Stimulated activated CD4-positive, alpha-beta T cell treated with anti-CD3 and anti-CD28 coated beads, Interleukin-15, amount 100 ng/mL, for 1 hour (primary cell): ENCODE measurements at places on chromosomes 7 and 10.

- DNase-seq, result no peak
These were observed 13.5 kb upstream of the STK17A start for GRCh38 chr7:43569424-43569823.

DNA sequence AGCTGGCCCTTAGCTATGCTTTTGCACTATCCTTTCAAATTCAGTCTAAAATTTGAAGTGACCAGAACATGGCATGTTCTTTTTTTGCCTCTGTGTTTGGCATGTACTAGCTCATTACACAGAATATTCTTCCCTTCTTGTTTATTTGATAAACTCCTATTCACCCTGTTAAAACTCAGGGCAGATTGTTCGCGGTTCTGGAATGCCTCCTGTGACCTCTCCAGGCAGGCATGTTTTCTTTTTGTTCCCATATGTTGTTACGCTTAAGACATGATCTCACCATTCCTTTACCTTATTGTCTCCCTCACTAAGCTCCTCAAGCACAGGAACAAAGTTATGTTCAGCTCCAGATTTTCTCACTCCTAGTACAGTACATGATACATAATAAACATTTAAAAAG lies 181.7 kb downstream of the CCSER2 start:
- no peak for DNase-seq

DNA sequence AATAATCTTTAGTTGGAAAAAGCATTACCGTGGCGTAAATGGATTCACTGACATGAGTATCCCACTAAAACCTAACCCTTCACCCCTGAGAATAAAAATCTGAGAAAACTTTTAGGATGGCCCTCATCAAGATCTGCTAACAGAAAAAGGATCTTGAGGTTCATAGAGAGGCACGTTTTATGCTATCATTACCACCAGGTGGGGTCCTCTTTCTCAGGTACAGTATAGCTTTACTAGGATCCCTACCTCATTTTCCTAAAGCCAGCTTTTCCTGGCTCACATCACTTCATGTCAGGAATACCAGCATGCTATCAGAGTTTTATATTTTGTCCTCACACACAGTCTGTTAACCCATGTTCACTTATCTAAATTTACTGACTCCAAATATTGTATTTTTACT lies 173.7 kb downstream of the POM121L12 start:
- DNase-seq, result no peak

DNA sequence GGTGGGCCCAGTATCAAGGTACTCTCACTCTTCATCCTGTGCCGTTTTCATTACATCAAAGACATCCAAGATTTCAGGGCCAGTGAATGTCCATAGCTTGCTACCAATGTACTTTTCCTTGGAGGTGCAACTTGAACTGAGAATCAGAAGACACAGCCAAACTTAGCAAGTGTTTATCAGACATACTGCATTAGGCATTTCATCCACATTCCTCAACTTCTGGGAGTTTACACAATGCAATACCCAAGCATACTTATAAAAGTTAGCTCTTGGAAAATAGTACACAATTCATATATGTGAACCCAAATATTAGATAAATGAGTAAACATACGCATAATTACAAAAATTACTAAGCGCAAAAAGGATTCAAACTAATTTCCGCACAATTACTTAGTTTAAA lies 216.3 kb upstream of the RHOBTB1 start:
- no peak for DNase-seq

- no peak for DNase-seq
These were observed 188.5 kb downstream of the TMEM178B start for GRCh38 chr7:141262101-141263090.

GRCh38 chr7:132383962-132384361 lies 192.3 kb downstream of the PLXNA4 start:
- DNase-seq, result no peak

- DNase-seq, result no peak
These were observed 13.4 kb downstream of the COL13A1 start for GRCh38 chr10:69815104-69815503.

- no peak for DNase-seq
These were observed 3.5 kb upstream of the CPA2 start for GRCh38 chr7:130263130-130263529.

DNA sequence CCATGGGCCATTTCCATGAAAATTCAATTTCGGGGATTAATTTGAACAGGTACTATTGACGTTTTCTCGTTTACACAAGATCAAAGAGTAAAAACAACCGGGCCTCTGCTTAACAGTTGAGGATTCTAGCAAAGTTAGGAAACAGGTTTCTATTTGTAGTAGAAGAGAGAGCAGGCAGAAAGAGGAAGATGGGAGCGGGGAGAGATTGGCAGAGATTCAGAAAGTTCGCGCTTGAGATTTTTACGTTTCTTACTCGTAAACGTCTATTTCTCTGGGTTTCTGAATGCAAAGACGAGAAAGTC lies 571 bp upstream of the VWC2 start:
- no peak for DNase-seq

- no peak for DNase-seq
These were observed 191.3 kb upstream of the PODXL start for GRCh38 chr7:131747658-131748232.

- no peak for DNase-seq
These were observed 127.2 kb downstream of the SLIT1 start for GRCh38 chr10:97058521-97058920.

DNA sequence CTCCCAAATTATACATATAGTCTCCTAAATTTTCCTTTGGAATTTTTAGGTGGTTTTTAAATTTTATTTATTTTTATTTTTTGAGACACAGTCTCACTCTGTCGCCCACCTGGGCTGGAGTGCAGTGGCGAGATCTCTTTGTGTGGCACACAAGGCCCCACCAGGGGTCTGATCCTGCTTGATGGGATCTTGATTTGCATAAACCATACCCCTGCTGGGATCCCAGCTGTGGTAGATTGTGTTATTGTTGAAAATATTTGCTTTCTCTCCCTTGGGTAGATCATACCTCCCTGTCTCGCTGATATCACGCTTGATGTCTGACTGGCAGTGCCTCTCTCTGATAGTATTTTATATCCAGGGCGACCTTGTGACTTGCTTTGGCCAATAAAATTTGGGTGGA lies 5.6 kb upstream of the MUC3A start:
- no peak for DNase-seq

GRCh38 chr10:132179551-132180392 lies 7.0 kb upstream of the DPYSL4 start:
- no peak for DNase-seq

DNA sequence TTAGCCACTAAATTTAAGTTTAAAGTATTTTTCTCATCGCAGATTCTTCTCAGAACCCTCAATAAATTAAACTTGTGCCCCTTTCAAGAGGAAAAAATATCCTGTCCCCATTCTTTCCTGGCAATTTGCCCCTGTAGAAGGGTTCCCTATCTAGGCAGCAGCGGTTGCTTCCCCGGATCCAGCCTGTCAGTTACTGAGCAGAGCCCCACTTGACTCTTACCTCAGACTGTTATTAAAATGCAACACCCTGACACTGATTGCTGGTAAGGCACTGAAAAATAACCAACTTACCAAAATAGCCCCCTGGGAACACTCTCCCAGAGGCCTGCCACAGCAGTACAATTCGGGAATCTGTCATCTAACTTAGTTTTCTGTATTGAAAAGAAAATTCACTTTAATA lies 13.9 kb downstream of the LMTK2 start:
- DNase-seq, result no peak

- DNase-seq, result no peak
These were observed 32.9 kb upstream of the CHST3 start for GRCh38 chr10:71931295-71931694.

GRCh38 chr7:91720260-91720937 lies 160.1 kb downstream of the MTERF1 start:
- no peak for DNase-seq

DNA sequence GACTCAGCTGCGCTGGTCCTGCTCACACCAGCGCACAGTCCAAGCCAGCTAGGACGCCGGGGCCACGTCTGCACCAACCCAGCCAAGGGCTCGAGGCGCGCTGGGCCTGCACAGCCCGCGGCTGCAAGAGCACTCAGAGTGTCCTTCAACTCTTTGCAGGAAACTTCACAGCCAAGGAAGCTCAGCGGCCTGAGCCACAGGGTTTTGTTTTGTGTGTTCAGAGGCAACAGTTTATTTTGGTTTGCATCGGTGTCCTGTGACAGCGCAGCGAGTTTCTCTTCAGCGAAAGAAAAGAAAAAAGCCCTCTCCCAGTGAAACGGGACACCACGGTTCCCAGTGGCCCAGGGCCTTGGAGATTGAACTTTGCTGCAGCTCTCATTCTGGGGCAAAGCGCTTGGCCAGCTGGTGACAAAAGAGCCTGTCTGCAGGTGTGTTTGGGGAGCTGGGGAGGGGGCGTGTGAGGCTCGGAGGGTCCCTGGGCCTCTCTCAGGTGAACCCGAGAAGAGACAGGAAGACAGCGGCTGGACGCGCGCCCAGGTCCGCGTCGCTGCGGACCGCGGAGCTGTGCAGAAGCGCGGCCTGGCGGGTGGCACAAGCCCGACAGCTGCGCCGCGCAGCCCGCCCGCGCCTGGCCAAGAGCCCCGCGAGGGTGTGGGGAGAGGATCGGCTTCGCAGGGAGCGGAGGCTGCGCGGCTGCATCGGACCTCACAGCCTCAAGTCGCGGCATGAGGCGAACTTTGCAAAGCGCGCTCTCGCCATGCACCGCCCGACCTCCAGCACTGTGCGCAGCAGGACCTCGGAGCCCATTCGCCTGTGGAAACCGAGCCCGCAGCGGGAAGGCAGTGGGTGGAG lies 922 bp downstream of the CXCL12 start:
- DNase-seq, result no peak

DNA sequence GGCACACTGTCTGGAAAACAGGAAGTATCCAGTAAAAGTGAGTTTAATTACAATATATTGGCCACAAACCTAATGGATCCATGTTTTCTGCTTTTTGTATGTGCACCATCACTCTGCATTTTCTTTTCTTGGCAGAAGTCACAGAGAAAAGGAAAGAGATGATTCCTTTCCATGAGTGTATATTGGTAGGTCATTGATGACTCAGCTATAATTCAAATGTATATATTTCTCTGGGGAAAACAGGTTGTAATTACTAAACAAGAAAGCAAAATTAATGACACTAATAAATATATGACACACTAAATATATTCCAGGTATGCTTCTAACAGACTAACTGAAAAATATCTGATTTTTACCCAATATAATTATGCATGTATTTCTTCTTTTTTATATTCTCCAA lies 105.9 kb upstream of the PCDH15 start:
- DNase-seq, result no peak

DNA sequence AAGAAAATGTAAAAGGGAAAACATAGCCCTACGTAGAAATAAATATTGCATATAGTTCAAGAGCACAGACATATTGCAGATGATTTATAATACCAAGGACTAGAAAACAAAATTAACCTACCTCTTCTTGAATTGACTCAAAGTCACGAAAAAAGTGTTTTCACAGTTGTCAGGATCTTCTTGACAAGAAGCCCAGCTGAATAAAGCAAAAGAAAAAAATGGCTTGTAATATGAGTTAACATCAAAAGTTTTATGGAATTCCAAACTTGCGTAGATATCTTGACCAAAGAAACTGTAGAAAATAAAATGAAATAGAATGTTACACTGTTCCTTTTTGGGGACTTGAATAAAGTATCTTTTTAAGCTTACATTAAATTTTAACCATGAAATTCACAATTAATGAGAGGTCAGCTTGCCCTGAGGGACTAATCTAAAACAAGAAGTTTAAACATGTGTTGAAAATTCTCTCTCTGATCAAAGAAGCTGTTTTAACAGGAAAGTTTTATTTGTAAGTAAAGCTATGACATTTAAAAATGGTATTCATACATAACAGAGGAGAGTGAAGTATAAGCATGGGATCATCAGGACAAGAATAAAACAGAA lies 133.1 kb upstream of the SEMA3C start:
- no peak for DNase-seq

DNA sequence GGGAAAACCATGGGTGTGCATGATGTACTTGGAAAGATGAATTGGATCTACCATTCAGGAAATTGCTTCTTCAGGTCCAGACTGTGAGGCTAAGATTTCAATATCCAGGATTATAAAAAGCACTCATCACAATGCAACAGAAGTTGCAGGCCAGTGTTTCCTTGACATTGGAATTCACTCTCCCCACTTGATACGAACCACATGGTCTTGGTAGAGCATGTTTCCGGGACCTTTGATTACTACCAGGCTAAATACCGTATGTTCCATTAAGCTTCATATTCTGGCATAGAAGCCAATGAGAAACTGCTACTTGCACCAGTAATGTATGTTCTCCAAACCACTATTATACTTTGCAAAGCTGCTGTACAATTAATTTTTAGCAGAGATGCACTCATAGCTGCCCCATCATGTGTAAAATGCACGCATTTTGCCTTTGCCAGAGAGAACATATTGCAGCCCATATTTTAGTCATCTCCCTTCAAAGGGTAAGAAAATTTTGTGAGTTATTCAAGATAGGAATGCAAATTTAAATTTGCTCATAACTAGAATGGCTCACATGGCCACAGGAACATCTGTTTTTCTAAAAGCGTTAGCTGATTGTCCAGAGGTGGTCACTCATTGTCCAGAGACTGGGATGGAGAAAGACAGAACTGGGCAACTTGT lies 8.1 kb downstream of the FRMD4A start:
- no peak for DNase-seq

DNA sequence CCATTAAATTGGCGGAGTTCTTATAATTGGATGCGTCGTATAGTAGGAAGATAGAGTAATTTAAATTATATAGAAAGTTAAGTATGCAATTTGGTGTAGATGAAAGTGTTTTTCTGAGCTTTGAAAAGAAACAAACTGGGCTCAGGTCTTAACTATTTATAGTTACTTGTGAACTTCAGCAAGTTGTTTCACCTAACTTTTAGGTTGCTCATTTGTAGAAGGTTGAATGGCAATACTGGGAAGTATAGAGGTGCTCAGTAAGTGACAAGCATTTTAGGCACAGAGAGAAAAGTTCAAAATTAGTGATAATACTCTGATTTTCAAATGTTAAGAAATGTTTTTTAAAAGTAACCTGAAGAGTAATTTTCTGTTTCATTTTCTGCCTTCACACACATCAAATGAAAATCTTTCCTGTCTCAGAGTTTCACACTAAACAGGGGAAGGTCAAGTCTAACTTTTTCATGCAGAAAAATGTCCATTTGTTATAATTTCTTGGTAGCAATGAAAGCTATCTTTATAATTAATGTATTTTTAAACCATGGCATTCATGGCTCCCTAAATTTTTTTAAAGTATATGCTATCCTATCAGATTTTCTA lies 146.5 kb downstream of the PHF14 start:
- DNase-seq, result no peak

DNA sequence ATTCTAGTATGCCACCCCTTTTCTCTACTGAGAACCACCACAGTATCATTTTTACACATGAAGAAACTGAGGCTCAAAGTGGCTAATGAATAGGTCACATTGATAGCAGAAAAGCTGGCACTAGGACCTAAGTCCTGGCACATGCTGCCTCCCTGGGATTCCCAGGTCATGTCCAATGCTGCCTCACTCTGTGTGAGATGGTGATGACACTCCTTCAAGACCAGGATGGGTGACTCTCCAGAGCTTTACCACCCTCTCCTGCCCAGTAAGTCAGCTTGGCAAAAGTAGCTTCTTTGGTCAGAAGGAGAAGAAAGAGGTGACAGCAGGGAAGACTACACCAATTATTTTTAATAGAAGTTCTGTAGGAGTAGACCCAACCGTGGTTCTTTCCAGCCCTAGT lies 13.3 kb upstream of the AKR1B10 start:
- no peak for DNase-seq
